ENCODE measurements at places on chromosomes 12 and 14.

GRCh38 chr14:65290830-65291229, 121.7 kb upstream of the FUT8 start:
- DNase-seq: no peak

- DNase-seq: no peak
Measured at GRCh38 chr14:32013083-32013482, 64.0 kb upstream of the ARHGAP5 start.

- DNase-seq: no peak
Measured at GRCh38 chr14:34174973-34175372, 224.1 kb upstream of the EGLN3 start.

GRCh38 chr12:41174602-41175001, 13.5 kb upstream of the PDZRN4 start:
- DNase-seq: no peak

- DNase-seq: no peak
Measured at GRCh38 chr12:2557597-2557996, 237.2 kb upstream of the FKBP4 start.

DNA sequence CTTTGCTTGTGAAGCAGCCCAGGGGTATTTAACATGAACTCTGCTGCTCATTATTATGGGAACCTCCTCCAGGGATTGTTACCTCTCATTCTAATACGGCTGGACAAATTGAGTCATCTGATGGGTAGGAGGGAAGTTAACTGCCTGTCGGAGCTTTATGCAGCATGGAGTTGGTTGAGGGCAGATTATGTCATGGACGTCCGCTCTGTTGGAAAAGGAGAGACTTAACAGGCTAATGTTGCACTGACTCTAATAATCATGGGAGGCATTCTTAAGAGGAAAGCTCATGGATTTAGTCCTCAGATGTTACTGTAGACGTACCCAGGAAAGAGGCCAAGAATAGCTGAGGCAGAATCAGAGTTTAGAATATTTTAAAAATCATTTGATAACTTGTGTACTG, 9.9 kb downstream of the POP5 start:
- no peak for DNase-seq

GRCh38 chr12:94587266-94588241, 62.8 kb downstream of the TMCC3 start:
- no peak for DNase-seq

- DNase-seq: no peak
Measured at GRCh38 chr14:99600232-99600888, 3.6 kb downstream of the CCDC85C start.

- no peak for DNase-seq
Measured at GRCh38 chr14:69672356-69672755, 61.0 kb downstream of the SUSD6 start.
